ENCODE measurements at places on chromosomes 6 and 20.

DNA sequence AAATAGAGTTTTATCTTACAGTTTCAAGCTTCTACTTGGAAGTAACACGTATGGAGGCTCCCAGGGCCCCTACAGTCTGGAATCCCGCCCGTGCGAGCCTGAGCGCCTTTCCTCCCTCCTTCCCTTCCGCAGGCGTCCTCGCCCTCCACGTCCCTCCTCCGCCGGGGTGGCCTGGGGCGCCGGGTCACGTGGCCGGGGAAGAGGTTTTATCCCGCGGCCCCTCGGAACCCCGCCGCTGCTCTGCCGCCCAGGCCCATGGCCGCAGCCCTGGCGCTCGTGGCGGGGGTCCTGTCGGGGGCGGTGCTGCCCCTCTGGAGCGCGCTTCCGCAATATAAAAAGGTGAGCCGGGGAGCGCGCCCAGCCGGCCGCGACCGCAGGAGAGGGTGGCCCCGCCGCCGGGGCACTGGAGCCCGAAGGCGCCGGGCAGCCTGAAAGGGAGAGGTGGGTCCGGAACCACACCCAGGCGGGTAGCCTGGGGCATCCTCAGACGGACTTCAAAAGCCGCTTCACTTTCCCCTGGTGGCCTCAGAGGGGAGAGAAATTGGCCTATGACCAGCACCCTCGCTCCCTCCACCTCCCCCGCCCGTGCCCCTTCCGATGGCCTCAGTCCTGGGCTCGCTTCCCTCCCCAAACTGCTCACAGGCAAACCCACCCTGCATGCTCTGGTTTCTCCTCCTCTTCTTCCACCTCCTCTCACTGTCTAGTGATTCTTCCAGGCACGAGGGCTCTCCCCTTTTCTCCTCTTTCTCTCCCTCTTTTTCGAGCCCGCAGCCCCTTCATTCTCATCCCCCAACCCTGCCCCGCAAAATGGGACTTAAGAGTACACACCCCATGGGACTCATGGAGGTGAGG lies at the start of gene CLPSL2:
TSS of gene CLPSL2 (plus strand) at position 235 of the 852 bp plus-strand sequence. CDS start at position 256, 21 bp downstream.
- DNase-seq: no peak

DNA sequence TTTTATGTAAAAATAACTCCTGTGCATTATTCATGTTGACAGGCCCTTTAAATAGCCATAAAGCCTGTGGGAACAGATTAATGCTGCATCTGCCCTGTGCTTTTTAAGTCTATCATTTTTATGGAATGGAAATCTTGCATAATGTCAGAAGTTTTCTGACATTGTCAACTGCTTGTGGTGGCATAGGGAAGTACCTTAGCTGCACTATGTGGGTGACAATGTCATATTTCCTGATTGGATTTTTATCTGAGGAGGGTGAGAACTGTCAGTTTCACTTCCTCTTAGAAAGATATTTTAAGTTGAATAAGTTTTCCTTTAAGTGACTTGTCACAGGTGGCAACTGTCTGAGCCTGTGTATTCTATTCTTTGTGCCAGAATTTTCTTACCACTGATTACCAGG lies 267.9 kb downstream of the PLCB1 start:
- peak; percentile 24 for DNase-seq

DNA sequence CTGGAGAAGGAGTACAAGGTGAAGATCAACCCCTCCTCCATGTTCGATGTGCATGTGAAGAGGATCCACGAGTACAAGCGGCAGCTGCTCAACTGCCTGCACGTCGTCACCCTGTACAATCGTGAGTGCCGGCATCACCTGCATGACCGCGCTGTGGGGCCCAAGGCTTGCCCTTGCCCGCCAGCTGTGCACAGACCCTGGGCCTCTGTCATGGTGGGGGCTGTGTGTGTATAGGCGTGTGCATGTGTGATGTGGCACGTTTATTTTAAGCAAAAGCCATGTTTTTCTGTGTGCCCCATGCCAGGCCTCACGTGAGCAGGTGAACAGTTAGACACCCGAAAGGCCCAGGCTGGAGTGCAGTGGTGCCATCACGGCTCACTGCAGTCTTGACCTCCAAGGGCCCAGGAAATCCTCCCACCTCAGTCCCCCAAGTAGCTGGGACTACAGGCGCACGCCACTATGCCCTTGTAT lies 36.3 kb downstream of the PYGB start:
- no peak for DNase-seq

DNA sequence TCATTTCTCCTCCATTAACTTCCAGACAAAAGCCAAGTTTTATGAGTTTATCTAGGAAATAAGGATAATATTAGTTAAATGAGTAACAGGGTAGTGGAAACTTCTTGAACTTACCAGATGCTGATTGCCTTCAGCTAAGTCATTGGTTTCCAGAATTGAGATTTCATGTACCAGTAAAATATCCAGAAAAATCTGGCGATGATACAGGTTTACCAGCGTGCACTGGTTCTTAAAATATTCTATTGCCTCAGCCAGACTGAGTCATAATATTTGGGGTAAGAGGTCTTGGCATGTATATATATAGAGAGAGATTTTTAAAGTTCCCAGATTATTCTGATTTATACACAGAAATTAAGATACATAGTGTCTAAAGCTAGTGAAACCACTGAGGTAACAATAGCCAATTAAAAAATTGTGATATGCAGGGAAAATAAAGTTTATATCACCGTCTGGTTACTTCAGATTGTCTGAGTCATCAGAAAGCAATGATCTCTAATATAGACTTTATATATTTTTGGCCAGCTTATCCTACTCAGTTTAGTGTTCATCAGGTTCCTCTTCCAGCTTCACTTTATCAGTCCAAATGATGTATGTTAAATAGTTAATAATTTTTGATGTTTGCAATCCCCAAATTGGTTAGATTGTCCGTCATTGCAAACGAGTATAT lies 39.5 kb upstream of the SDHAF4 start:
- DNase-seq: no peak

- no peak for DNase-seq
These were observed 11.3 kb downstream of the KDM1B start for GRCh38 chr6:18166312-18167036.

- no peak for DNase-seq
These were observed 29.9 kb downstream of the HS3ST5 start for GRCh38 chr6:114312931-114313330.

DNA sequence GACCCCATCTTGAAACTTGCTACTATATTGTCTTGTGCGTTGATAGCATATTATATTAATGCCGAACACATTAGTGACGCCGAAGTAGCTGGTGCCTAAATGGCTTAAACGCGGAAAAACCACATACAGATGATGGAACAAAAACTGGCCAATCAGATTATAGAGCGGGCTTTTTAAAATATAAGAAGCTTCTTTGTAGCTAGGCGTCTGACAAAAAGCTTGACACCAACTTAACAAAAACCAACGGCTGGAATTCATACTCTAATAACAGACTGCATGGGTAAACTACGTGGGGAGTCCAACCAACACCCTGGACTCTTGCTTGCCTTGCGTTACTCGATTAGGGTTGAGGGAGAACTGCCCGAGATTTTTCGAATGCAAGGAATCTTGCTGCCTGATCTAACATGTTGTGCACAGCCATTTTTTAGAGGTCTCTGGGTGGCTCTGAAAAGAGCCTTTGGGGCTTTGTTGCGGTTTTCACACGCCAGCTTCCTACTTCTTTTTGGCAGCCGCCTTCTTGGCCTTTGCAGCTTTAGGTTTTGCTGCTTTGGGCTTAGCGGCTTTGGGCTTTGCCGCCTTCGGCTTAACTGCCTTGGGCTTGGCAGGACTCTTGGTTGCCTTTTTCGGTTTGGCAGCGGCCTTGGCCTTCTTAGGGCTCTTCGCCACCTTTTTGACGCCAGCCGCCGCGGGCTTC lies 45.7 kb downstream of the OR2B2 start:
- peak; percentile 86 for DNase-seq

DNA sequence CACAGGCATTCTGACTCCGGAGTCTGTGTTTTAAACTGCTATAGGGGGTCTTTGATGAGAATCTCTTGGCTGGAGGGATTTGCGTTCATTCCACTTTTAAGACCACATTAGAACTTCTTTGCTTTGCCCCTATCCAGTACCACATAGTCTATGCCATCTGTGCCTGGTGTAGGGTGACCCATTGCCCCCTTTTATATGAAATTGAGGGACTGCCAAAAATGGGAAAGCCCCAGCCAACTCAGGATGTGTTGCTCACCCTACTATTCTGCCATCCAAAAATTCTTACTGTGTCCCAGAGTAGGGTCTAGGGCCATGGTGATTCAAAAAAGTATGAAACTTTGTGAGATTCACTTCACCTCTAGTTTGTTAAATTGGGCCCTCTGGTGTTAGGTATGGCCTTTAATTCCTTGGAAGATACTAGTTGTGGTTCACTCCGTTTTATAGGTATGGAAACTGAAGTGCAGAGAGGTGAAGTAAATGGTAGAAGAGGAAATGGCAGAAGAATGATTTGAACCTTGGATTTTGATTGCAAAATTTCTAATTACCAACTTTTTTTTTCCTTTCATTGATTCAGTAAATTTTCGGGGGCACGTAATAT lies 1.4 kb downstream of the PFDN4 start:
- DNase-seq: no peak

DNA sequence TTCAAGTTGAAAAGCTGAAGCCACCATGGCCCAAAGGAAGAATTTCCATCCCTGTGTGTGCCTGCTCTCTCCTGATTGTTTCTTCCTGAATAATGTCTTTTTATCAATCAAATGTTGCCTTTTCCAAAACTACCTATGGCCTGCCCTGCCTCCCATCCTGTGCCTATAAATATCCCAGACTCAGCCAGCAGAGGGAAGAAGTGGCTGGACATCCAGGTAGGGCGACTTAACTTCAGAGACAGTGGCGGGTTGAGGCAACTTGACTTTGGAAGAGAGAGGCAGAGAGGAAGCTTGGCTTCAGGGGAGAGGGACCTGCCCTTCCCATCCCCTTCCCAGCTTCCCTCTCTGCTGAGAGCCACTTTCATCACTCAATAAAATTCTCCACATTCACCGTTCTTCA lies 133.0 kb downstream of the LCA5 start:
- no peak for DNase-seq

DNA sequence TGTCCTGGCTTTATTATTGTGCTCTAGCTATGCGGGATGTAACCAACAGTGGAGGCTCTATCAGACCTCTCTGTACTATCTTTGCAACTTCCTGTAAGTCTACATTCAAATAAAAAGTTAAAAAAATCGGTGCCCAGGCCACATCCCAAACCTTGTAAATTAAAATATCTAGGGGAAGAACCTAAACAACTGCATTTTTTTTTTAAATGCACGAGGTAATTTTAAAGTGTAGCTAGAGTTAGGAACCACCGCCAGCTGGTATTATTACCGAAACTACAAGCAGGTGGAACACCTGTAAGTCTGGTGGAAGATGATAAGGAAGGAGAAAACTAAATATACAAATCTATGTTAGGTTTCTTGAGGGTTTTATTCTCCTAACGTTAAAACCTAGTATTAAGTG lies 34.5 kb upstream of the ID4 start:
- no peak for DNase-seq

DNA sequence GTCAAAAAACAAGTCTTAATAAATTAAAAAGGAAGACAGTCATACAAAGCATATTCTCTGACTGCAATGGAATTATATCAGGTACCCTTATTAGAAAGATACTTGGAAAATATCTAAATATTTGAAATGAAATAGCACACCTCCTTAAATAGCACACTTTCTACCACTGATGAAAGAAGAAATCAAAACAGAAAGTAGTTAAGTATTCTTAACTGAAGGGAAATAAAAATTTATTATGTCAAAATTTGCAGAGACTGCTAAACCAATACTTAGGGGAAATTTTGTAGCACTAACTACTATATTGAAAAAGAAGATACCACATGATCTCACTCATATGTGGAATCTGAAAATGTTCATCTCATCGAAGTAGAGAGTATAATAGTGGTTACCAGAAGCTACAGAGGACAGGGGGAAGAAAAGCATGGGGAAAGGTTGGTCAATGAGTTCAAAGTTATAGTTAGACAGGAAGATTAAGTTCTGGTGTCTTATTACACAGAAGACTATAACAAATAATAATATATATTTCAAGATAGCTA lies 112.2 kb downstream of the ASCC3 start:
- no peak for DNase-seq

GRCh38 chr20:40305303-40305702 lies 383.7 kb downstream of the MAFB start:
- DNase-seq: no peak

DNA sequence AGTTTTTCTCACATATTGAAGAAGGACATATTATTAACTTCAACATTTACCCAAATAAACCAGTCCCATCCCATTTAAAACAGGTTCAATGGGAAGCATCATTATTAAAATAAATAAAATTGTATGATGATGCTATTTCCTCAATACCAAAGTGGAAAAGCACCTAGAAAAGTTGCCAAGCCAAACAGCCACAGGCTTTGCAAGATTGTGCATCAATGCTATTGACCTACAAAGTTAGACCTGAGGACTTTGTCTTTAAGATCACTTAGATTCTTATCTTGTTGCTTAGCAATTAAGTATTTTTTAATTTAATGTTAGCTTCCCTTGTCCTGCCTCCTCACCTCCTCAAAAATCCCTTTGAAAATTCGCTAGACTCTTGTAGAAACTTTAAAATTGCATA lies 132.1 kb downstream of the SAMD5 start:
- no peak for DNase-seq

GRCh38 chr20:50837532-50838321 lies 42.9 kb downstream of the BCAS4 start:
- DNase-seq: no peak

DNA sequence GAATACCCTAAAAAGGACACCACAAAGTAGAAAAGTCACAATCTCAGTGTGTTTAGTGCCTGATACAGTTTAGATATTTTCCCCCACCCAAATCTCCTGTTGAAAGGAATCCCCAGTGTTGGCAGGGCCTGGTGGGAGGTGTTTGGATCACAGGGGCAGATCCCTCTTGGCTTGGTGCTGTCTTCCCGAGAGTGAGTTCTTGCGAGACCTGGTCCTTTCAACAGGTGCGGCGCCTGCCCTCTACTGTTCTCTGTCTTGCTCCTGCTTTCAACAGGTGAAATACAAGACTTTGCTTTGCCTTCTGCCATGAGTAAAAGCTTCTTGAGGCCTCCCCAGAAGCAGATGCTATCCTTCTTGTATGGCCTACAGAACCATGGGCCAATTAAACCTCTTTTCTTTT lies 534.3 kb upstream of the NRSN1 start:
- DNase-seq: no peak

DNA sequence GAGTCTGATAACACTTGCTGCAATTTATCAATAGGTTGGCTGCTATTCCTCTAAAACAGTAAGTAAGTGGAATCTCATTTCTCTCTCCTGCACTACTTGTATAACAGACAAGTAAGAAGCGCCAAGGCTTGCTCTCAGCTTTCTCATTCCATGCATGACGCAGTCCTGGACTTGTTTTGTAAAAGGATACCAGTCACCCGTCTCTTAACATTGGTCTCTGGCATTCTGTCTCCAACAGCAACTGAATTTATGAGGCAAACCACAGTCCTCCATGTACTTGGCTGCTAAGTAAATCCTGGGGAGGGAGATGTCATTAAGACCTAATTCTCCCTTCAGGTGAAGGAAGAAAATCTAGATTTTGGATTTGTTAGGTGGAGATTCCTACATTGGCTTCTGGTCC lies 115.4 kb downstream of the OPN5 start:
- no peak for DNase-seq

- DNase-seq: no peak
These were observed 84.5 kb upstream of the QKI start for GRCh38 chr6:163329991-163330390.

- DNase-seq: peak; percentile 79
These were observed 96.7 kb upstream of the BACH2 start for GRCh38 chr6:90393232-90393884.

- DNase-seq: no peak
These were observed 195.8 kb downstream of the ZFAND3 start for GRCh38 chr6:38015341-38015740.
